Activated T-helper 2 cell treated with anti-CD3 and anti-CD28 coated beads, Interferon-gamma antibody, Interleukin-2, Interleukin-4, amounts not matched to agents 10 μg/mL and 5 μg/mL and 100 μg/mL, durations not matched to agents 14 hours and 24 hours and 36 hours (primary cell): ENCODE measurements at places on chromosomes 16 and 17. TPM values are rescaled to one million over a fixed set of nuclear protein-coding genes. Genes with fewer than 3 reads are reported as not detected.
A peak's percentile ranks its signal among the peaks of the same experiment; 100 is the strongest.

DNA sequence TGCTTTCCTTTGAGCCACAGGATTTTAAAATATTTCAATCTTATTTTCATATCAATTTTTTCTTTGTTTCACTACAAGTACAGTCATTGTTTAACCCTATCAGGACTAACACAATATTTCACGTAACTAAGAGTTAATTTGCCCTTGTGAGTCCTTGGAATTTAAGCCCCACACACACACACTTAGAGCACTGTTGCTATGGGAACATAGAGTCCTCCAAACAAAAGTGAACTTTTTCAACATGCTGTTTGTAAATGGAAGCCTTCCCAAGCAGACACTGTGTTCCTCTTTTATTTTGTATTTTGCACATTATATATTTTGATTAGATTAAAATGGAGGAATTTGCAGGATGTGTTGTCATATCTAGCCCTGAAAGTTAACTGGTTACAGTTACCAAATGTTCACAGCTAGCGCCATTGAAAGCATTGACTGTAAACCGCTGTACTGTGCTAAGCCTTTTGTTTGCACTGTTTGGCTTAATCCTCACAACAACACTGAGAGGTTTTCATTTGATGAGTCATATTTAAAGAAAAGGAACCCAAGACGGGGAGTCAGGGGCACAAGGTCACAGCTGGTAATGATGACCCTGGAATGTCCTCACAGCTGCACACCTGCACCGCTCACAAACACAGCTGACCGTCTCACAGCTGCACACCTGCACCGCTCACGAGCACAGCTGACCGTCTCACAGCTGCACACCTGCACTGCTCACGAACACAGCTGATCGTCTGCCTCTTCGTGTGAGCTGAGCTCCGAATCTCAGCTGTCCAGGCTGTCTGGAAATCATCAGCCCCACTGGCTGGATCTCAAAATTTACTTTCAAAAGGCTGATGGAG is 6.3 kb downstream of the HSBP1 start:
- H3K4me1 ChIP-seq = peaks cover 11% of the 10 kb centered on the region
- no peak overlapping the region for H3K4me3 ChIP-seq
- H3K27me3 ChIP-seq = peaks cover 2% of the 10 kb centered on the region
- H3K36me3 ChIP-seq = peaks cover 31% of the 10 kb centered on the region

DNA sequence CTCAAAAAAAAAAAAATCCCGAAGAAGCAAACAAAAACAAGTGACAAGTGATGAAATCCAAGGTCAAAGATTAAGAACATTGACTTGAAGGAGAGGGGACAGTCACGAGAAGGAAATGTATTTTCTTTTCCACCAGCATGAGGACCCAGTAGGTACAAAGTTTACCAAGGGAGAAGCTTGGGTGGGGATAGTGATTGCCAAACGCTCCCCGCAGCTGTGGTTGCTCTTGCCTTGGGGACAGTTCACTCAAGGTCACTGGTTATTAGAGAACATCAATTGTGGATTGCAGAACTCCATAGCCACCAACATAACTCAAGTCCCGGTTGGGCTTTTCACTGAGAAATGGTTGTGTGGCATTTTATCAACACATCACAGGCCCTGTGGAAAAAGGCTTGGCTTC is 27.0 kb downstream of the RSL1D1 start:
- no peaks in the 10 kb centered on the region for H3K36me3 ChIP-seq
- H3K4me1 ChIP-seq = no peaks in the 10 kb centered on the region
- no peak overlapping the region for H3K27ac ChIP-seq
- DNase-seq = no peak
- H3K4me3 ChIP-seq = no peak overlapping the region

DNA sequence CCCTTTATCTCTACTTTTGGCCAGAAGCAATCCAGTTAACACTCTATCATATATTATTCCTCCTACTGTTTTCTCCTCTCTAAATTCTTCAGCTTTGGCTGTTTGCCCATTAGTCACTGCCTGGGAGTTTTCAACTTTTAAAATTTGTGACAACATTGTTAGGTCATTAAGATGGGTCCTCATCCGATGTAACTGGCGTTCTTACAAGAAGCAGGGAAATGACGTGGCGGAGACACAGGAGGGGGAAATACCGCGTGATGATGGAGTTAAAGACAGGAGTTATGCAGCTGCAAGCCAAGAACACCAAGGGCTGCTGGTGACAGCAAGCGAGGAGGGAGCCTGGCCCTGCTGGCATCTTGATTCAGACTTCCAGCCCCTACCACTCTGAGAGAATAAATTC is 34.8 kb upstream of the CPHXL start:
- DNase-seq = no peak
- H3K27me3 ChIP-seq = no peaks in the 10 kb centered on the region
- H3K27ac ChIP-seq = no peak overlapping the region
- no peaks in the 10 kb centered on the region for H3K36me3 ChIP-seq
- no peak overlapping the region for H3K4me3 ChIP-seq

- H3K27me3 ChIP-seq = no peaks in the 10 kb centered on the region
- no peaks in the 10 kb centered on the region for H3K36me3 ChIP-seq
- H3K4me1 ChIP-seq = no peaks in the 10 kb centered on the region
- no peak for DNase-seq
These were observed 124.9 kb downstream of the UTP18 start for GRCh38 chr17:51385208-51385607.

The TENT4B gene
- 15.9 and 16.8 TPM in 2 replicates for total RNA-seq

GRCh38 chr17:65121916-65122806 is 15.0 kb upstream of the RGS9 start:
- DNase-seq = no peak
- H3K27me3 ChIP-seq = peaks cover under 1% of the 10 kb centered on the region
- peak overlapping the region; percentile 95 for H3K27ac ChIP-seq
- H3K4me3 ChIP-seq = peak overlapping the region; percentile 82
- peaks cover 35% of the 10 kb centered on the region for H3K4me1 ChIP-seq

- no peak for DNase-seq
- no peak overlapping the region for H3K27ac ChIP-seq
- H3K36me3 ChIP-seq = no peaks in the 10 kb centered on the region
- H3K27me3 ChIP-seq = peaks cover 4% of the 10 kb centered on the region
These were observed 15.3 kb downstream of the SDK2 start for GRCh38 chr17:73628642-73629552.

The NT5M gene
- total RNA-seq = 8.1 and 9.5 TPM in 2 replicates

- no peaks in the 10 kb centered on the region for H3K36me3 ChIP-seq
- no peaks in the 10 kb centered on the region for H3K4me1 ChIP-seq
These were observed 45.6 kb downstream of the CHD9NB start for GRCh38 chr16:53007095-53007494.

DNA sequence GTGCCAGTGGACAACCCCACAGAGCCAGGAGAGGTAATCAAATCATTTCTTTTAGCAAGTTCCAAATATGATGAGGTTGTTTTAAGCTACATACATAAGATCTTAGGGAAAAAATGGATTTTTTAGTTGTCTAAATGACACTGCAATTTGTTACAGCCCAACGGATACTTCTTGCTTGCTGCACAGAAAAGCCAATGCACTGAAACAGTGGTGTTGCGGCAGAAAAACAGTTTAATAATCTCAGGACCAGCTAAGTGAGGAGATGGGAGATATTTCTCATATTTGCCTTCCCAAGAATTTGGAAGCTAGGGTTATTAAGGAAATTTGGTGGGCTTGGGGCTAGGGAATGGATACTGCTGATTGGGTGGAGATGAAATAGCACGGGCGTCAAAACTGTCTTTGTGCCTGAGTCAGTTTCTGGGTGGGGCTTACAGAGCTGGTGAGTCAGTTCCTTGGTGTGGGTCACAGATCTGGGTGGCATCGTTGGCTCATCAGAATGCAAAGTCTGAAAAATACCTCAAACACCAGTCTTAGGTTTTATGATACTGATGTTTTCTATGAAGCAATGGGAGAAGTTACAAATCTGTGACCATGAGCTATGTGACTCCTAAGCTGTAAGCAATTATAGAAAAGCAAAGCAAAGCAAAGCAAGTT is 255.4 kb downstream of the IRX3 start:
- peaks cover 3% of the 10 kb centered on the region for H3K36me3 ChIP-seq
- DNase-seq = no peak
- H3K27me3 ChIP-seq = no peaks in the 10 kb centered on the region
- H3K4me3 ChIP-seq = no peak overlapping the region

The ATP2A1 gene
- 1.8 and 3.1 TPM in 2 replicates for total RNA-seq
